Stimulated activated CD4-positive, alpha-beta T cell treated with anti-CD3 and anti-CD28 coated beads, Interleukin-15, amount 100 ng/mL, for 48 hours (primary cell): ENCODE measurements at places on chromosomes 3 and 15.

DNA sequence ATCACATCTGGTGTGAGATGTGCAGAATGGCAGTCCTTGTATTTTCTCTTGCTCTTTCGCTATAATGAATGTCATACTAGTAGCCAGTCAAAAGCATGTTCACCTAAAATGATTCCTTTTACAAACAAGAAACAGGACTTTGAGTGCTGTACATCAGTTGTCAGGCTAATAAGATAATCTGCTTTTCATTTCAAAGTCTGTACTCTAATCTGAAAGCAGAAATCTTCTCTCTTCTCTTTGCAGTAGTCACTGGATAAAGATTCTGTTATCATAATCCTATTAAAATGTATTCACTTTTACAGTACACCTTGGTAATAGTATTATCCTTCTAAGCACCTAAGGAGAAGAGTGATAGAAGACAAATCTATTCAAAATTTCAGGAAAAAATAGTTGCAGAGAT is 300.1 kb downstream of the MFSD1 start:
- no peak for DNase-seq

- no peak for DNase-seq
Observed at GRCh38 chr15:75925440-75925839, 21.8 kb downstream of the FBXO22 start.

DNA sequence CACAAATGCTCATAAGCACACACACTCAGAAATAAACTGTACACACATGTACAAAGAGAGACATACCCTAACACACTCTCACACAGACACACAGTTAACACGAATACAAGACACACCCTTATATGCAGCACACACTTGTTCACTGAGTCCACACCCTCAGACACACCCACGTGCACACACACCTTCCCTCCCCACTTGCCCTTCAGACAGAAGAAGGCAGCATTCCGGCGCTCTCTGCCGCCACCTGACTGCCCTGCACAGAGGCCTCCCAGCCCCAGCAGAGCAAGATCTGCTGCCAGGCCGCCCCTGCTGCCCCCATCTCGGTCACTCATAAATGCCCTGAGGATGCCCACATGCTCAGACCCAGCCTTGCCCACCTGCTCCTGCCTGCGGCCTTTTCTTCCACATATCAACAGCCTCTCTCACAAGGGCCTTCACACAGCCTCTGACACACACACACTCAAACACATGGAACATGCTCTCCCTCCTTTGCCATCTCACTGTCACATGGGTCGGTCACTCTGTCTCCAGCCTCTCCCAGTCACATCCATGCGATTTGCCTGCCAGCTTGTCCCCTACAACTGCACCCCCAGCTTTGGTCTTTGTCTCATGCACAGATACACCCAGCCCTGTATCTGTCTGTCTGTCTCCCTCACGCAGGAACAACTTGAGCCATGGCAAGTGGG is 71.1 kb downstream of the EPHB3 start:
- DNase-seq = no peak

GRCh38 chr15:39919411-39919747 is 687 bp downstream of the GPR176 start:
- no peak for DNase-seq

DNA sequence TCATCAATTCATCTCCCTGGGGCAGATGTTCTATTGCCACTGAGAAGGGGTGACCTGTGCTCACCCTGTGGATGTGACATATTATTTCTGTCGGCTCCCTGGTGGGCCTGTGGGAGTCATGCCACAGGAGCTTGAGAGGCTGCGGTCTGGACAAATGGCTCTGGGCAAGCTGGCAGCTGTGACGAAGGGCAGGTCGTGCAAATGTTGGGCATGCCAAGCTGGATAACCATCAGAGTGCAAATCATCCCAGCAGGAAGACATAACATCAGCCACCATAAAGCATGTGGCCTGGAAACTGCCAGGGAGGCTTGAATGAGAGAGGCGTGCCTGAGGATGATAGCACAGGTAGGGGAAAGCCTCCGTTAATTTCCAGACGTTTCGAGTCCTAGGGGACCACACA is 45.3 kb upstream of the FAM3D start:
- no peak for DNase-seq

- no peak for DNase-seq
Observed at GRCh38 chr3:188125076-188125475, 28.9 kb upstream of the LPP start.
